G401 (cell line): ENCODE measurements at places on chromosomes 6 and 20. TPM values are rescaled to one million over a fixed set of nuclear protein-coding genes. Genes with fewer than 3 reads are reported as not detected.
A peak's percentile ranks its signal among the peaks of the same experiment; 100 is the strongest.

MRAP2 gene
- total RNA-seq = not detected in 2 replicates

RSPO4 gene
- not detected in 2 replicates for total RNA-seq

PNLDC1 gene
- total RNA-seq = not detected in 2 replicates

MEI4 gene
- total RNA-seq = 0.44 and 0.49 TPM in 2 replicates

DTD1 gene
- total RNA-seq = 110 and 135 TPM in 2 replicates

TGM2 gene
- total RNA-seq = 13.1 and 23.4 TPM in 2 replicates

- no peak for DNase-seq
These were observed 1.4 kb upstream of the TIAM2 start for GRCh38 chr6:154993710-154994109.

- DNase-seq = peak; percentile 64
These were observed 69.6 kb downstream of the SSR1 start for GRCh38 chr6:7243179-7243981.

DNA sequence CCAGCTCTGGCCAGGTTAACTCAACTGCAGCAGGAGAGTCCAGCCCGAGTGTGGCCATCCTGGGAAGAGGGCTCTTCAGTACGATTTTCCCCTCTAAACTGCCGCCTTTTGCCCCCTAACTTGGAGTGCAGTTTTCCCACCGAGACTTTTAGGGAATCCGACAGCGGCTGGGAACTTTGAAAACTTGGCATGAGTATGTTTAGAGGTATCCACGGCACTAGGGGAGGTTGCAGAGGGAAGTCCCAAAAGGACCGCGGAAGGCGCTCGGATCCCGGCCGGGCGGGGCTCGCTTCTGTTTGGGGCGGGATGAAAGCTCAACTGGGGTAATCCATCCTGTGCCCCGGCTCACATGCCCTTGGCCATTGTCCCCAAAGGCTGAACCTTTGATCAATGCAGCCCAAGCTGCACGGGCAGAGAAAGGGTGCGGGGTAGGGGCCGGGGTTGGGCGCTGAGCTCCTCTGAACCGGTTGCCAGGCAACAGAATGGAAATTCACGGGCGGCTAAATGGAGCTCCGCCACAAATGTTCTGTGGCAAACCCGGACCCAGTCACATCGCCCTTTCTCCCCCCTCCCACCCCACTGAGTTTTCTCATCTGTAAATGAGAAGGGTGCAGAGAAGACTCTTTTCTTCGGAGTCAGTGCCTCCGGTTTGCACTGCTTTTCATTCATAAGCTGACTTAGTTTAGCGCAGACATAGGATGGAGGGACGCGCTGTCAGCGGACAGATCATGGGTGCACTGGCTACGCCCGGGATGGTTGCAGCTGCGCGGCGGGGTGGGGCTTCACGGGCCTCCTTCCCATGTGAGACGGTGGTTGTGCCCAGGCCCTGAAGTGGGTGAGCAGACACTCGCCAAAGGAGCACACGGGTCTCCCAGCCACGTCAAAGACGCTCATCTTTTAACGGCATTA, 2.3 kb downstream of the BMP6 start:
- peak; percentile 20 for DNase-seq

DNA sequence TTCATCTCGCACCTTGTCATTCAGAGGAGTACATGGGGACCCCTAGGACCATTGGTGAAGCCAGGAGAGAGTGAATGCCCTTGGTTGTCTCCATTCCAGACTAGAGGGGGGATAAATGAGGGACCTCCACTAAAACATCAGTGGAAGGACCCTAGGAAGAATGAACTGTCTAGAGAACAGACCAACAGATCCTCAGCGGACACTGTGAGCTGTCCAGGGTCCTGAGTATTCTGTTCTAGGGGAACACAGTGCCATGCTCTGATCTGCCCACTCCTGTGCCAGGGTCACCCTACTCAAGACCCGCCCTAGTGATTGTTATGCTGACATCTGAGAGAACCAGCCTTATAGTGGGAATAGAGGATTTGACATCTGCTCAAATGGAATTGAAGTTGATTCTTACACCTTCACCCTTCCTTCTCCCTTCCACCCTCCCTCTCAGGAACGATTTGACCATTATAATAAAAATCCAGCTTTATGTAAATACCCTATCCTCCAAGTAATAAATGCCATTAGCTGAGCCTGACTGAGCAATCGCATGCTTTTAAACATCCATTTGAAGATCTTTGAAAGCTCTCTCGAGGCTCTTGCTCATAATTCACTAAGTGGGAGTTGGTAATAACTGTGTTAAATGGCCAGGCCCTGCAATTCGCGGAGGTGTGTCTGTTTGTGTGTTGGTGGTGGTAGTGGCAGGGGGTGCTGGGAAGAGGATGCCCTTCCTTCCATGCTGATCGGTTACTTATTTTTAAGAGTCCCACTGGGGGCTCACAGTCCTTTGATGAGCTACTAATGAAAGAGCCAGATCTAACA, 43.6 kb upstream of the SLC32A1 start:
- DNase-seq = no peak

- DNase-seq = no peak
These were observed 1.2 kb downstream of the MYB start for GRCh38 chr6:135182071-135183001.

DNA sequence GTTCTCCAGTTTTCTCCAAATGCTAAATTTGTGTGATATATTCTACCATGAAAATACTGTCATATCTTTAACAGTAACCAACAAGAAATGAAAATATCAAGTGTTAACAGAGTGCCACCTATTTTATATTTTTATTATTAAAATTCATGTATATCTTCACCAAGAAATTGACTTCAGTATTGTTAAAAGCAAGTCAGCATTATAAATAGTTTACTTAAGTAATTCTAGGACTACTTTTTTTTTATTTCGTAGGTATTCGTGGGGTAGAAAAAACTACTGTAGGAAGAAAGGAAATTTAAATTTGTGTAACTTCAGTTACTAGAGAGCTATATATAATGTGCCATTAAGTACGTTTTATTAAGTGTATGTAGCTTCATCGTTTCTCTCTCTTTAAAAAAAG, 6.3 kb upstream of the MAN1A1 start:
- no peak for DNase-seq

GRCh38 chr6:152984513-152984872, 1.7 kb upstream of the FBXO5 start:
- DNase-seq = peak; percentile 12

DNA sequence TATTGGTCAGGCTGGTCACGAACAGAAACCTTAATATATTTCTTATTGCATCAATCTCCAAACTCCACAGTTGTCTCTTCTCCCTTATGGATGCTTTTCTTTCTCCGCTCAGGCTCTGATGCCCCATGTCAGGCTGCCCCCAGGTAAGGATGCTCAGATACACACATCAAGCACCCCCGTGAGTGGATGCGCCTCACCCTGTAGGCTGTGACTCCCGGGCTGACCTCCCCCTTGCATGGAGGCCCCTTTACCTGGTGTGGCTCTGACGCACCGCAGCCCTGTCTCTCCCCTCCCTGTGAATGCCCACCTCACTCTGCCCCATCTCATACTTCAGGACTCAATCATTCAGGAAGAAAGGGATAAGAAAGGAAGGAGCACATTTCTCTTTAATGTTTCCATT, 19.1 kb upstream of the RANBP9 start:
- DNase-seq = no peak

GRCh38 chr6:8382434-8382833, 52.9 kb downstream of the SLC35B3 start:
- DNase-seq = no peak

DNA sequence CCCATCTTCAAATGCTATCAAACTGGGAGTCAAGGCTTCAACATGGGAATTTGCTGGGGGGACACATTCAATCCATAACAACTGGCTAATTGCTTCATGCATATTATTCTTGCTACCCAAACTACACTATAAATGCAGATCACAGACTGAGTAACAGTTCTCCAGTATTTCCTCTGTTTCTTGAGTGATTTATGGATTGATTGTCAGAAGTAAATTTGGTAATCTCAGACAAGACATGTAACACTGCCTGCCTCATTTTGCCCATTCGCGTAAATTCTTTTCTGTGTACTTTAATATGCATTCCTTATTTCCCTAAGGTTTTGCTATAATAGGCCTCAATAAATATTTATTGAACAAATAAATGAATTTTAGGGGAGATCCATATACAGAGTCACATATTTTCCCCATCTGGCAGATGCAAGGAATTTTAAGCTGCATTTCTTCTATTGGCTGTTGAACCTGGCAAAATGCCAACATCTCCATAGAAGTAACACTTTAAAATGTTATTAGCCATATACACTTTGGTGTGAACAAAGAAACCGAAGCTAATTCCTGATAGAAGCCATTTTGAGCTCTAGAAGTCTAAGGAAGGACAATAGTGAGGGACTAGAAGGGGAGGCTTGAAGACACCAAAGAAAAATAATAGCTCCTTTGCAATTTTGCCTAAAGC, 98.2 kb downstream of the QRSL1 start:
- DNase-seq = no peak

- DNase-seq = no peak
These were observed 58.1 kb upstream of the AFDN start for GRCh38 chr6:167768471-167769215.

DNA sequence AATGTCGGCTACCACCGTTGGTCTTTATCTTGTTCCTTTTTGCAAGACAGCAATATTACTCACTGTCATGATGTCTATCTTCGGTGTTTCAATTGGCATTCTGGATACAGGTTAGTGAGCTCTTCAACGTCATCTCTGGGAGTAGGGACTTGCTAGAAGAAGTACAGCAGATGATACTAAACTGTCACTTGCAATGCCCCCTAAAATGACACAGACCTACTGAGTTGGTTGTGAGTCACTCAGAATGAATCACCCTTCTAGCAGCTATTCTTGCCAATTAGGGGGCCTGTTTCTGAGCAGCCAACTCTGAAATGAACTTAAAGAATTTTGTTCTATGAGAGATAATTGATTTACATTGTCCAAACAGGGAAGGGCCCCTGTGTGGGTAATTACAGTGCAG, 176.5 kb downstream of the SLC16A10 start:
- DNase-seq = no peak

- no peak for DNase-seq
These were observed 160.5 kb upstream of the AGPAT4 start for GRCh38 chr6:161434350-161434749.

DNA sequence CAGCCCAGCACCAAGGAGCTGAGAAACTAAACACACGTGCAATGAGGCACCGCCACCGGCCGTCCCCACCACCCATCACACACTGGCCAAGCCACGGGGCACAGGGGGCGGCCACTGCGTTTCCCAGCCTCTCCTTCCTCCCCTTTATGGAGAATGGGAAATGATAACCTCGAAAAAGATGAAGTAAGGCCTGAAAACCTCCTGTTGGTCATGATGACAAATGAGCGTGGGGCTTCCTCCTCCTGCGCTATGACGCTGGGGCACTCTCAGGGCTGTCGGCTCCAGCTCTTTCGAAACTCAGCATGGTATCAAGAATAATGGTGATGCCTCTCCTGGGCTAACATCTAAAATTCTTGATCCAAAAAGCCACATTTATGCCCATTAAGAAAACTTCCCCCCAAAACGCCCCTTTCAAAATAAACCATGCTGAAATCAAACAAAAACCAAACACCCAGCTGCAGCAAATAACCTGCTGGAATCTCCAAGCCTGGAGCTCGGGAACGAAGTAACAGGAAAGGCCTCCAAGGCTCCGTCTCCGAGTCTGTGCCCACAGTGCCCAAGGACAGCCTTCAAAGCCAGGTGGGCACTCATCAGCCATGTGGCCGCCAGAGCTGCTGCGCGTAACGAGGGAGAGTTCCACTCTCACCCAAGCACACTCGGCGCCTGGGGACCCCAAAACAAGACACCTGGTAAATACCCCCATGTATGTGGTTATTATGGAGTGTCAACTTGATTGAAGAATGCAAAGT, 50.0 kb downstream of the TAF4 start:
- no peak for DNase-seq

- no peak for DNase-seq
These were observed 266.4 kb downstream of the PLCB1 start for GRCh38 chr20:8398263-8399051.
